Activated naive CD4-positive, alpha-beta T cell (primary cell): ENCODE measurements at places on chromosomes 13 and 19.

DNA sequence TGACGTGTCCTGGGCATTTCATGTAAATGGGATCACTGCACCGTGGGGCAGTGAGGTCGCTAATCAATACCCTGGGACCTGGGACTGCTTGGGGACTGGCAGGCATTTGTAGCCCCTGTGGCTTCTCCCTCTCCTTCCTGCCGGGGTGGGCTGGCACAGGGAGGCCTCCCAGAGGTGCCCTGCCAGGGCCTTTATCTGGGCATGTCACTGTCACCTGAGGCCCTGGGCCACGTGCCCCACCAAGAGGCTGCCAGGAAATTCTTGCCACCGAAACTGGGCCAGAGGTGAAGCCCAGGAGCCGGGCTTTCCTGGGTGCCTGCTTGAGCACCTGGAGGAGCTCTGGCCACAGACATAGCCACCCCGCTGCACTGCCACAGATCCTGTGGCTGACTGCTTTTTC lies 1.8 kb upstream of the NMRK2 start:
- no peak for DNase-seq

DNA sequence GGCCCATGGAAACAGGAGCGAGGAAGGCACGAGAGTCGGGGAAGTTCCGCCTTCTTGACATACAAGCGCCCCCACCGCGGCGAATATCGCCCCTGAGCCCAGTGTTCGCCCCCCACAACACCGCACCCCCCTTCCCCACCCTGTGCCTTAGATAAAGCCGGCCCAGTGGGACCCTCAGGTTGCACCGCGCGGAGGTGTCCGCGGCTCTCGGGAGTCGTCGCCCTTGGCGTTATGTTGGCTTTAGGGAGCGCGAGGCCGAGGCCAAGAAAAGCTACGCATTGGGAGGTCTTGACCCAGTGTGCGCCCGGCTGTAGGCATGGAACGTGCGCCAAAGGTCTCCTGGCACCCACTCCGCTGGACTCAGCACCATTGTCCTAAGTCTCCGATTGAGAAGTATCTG lies 603 bp upstream of the ZNF132 start:
- DNase-seq: no peak

- peak; percentile 35 for DNase-seq
Measured at GRCh38 chr19:4064496-4065260, 2.0 kb downstream of the ZBTB7A start.

GRCh38 chr13:48994706-48995105 lies 19.0 kb downstream of the FNDC3A start:
- DNase-seq: no peak

DNA sequence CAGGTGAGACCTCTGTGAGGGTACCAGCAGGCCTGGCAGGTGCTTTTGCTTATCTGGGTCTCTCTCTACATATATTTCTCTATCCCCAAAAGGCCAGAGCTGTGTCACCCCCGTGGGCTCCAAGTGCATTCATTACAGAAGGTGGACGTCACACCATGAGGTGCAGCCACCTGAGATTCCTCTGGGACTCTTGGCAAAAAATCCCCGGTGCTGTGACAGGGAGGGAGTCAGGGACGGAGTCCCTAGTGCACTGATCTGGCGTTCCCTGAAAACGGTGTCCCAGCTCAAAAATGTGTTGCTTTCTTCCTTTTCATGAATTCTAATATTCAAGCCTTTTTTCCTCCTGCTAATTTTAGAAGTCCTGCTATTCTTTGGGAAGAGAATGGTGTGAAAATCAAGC lies 13.5 kb downstream of the TSHZ3 start:
- DNase-seq: no peak

- peak; percentile 54 for DNase-seq
Measured at GRCh38 chr19:54266133-54266532, 9.1 kb upstream of the LILRB5 start.

DNA sequence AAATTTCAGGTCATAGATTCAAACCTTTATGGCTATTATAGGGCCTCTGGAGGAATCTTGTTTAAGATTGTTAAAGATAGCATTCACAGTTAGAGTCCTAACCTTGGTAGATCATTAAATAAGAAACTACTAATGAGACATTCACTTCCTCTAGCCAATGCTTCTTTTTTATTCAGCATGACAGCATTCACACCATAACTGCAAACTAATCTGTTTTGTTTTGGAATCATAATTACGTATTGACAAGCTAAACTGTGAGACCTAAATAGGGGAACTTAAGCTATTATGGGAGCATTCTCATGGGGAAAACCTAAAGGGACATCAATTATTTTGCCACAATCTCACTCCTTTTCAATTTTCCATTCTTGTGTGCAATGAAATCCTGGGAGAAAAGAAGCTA lies 653.8 kb downstream of the PCDH9 start:
- no peak for DNase-seq

- DNase-seq: no peak
Measured at GRCh38 chr19:47240556-47240955, 9.6 kb upstream of the BBC3 start.

DNA sequence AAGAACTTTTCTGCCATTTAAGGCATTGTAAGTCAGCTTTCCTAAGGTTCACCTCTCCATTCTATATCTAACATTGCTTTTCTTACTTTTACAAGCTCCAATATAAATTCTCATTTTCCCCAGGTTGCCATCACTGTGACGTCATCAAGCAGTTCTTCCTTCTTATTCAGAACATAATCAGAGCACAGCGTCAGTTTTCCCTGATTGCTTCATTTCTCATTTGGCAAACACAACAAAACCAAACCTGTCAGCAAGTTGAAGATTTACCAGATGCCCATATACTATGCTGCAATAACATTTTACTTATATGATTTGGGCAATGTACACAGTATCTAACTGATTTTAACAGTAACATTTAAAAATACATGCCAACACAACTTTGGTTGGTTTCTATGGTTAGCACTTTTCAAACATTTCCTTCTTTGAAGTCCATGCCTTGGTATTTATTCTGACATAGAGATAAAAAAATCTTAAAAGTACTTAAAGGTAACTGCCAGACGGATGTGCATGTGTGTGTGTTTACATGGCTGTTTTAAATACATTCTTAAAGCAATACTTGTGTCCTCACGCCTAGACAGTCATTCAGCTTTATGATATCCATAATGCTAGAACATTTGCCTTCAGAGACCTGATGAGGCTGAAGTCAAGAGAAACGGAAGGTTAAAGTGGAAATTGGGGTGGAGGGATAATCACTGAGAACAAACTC lies 264.0 kb downstream of the KLF12 start:
- no peak for DNase-seq

DNA sequence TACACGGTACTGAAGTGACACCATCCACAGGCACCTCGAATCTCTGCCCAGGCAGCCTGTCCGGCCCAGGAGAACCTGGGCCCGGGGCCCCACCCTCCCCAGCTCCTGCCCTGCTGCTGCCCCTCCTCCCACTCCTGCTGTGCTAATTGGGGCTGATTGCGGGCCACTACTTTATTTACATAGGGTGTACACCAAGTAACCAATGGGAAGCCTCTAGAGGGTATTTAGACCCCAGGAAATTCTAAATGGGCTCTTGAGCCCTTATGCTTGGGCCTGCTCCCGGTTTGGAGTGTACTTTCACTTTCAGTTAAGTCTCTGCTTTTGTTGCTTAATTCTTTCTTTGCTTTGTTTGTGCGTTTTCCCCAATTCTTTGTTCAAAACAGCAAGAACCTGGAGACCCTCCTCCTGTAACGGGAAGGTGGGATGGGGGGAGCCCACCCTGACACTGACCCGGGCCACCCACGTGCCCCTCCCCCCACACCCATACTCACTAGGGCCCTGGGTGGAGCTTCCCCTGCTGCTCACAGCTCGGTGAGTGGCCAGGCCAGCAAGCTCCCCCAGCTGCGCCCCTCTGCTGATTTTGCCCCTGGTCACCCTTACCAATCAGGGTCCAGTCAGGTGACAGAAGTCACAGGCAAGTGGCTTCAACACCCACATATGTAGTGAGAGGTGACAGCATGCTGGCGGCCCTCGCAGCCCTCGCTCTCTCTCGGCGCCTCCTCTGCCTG lies 9.4 kb downstream of the SCGB2B2 start:
- no peak for DNase-seq

GRCh38 chr19:34393629-34394028 lies 10.6 kb upstream of the PDCD2L start:
- no peak for DNase-seq

DNA sequence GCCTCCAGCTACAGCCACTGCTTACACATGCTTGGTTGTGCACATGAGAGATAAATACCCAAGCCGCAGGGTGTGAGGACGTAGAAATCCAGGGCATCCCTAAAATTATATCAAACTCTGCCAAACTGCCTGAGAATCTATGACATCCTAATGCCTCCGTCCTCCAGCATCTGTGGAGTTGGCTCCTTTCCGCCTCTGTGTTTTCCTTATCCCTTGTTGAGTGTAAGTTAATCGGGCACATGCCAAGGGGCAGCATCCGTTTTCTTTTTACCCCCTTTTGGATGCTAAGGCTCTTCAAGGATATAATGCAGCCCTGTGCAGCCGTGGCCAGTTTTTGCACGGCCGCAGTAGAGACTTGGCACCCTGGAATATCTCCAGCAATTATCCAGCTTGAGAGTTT lies 66.5 kb downstream of the COL4A2 start:
- DNase-seq: no peak

DNA sequence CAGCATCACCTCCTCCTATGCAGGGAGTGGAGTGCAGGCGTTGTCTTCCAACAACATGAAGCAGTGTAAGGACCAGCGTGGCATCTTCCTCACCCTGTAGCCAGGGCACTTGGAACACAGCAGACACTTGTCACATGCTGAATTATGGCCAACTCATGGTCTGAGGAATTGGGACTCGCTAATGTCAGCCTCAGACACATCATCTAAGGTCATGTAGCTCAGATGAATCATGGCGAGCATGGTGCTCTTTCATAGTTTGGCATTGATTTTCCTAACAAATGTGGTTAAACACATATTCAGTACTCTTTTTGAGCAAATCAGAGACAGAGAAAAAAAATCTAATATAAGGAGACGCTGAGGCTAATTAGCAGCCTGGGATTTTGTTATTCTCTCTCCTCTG lies 99.6 kb upstream of the SGCG start:
- DNase-seq: no peak

DNA sequence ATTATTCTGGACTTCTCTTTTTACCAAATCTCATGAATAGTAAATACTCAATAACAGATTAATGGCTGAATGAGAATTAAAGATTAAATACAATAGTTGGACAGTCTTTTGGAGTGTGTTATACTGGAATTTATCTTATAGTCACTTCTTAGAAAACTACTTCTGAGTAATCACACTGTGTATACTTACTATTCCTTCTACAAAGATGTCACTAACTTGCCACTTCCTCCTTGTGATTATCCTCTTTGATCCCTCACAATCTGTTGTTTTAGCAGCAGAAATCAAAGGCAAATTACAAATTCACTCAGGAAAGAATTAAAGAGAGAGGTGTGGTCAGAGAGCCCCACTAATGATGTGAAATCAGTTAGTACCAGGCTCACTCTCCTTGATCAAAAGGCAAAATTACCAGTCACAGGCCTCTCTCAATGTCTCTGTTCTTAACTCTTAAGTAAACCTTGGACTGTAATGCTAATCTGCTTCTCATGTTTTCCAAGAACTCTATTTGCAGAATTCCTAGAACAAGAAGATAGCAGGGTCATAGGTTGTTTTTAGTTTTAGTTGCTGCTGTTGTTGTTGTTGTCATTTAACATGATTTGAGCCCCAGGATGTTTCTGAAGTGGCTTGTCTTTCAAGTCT lies 37.3 kb upstream of the FNDC3A start:
- no peak for DNase-seq

DNA sequence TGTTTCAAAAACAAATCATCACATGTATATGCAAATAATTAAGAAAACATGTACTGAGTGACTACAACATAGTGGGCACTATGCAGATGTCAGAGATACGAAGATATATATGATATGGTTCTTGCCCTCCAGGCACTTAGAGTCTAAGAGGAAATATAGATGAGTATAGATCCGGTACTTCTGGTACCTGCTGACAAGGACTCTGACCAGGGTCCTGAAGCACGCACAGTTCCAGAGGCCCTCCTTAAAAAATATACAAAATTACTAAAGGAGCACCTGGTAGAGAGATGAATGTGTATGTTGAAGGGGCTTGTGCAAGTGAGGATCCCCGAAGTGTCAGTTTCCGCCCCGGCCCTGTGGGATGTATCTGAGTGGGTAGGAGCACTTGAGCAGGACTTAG lies 31.3 kb downstream of the MTUS2 start:
- DNase-seq: no peak

GRCh38 chr13:48656608-48657007 lies 2.9 kb downstream of the CYSLTR2 start:
- DNase-seq: no peak

GRCh38 chr13:98529171-98529570 lies 47.7 kb downstream of the STK24 start:
- DNase-seq: no peak

GRCh38 chr13:75468098-75468497 lies 13.9 kb downstream of the TBC1D4 start:
- DNase-seq: no peak

DNA sequence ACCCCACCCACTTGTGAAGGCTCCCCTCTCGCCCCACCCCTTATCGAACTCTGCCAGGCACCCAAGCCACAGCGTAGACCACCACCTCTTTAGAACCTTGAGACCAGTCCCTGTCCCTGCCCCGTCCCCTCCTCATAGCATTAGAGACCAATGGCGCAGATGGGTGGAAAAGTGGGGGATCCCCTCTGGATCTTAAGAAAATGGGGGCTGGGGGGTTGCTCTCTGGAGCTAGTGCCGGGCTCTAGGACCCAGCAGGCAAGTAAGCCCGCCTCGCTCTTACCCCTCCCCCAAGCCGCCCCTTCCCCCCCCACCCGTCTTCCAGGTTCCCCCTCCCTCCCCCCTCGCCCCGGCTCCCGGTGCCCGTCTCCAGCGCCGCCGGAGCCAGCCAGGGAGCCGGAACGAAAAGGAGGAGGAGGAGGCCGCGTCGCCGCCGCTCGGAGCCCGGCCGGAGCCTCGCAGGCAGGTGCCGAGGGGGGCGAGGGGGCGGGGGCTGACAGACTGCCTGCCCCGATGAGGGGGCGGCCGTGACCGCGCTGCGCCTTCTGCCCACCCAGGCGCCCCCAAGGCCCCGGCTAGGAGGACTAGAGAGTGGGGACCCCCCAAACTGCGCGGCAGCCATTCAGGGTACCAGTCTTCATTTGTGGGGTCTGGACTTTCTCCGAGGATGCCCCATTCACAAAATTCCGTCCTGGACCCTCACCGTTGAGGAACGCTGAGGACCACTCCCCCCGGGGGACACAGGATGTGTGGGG lies at the start of gene SPRED3:
TSS of gene SPRED3 (plus strand) at position 349 of the 752 bp plus-strand sequence. CDS start 1,606 bp downstream, outside the sequence.
- peak; percentile 23 for DNase-seq

- DNase-seq: no peak
Measured at GRCh38 chr13:76942363-76942762, 5.9 kb upstream of the ACOD1 start.

DNA sequence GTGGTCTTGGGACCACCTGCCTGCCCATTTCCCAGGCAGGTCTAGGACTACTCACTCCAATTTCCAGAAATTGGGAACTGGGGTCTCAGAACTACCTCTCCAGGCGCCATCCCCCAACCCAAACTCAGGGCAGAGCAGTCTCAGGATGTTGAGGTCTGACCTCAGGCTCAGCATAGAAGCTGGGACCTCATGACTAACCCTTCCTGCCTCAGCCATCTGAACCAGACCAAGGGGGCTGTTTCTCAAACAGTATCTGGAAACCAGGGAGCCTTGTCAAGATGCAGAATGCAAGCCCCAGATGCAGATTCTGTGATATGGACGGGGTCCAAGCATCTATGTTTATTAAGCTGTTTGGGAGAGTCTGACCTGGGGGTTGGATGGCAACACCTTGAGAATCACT lies 1.3 kb downstream of the FBXW9 start:
- no peak for DNase-seq

GRCh38 chr13:106344342-106344741 lies 191.1 kb downstream of the EFNB2 start:
- no peak for DNase-seq

GRCh38 chr13:44686531-44686934 lies 110.4 kb upstream of the TSC22D1 start:
- no peak for DNase-seq

- no peak for DNase-seq
Measured at GRCh38 chr13:73556902-73557301, 498.1 kb downstream of the KLF5 start.
